ENCODE measurements at places on chromosomes 3 and 15.
A peak's percentile ranks its signal among the peaks of the same experiment; 100 is the strongest.

DNA sequence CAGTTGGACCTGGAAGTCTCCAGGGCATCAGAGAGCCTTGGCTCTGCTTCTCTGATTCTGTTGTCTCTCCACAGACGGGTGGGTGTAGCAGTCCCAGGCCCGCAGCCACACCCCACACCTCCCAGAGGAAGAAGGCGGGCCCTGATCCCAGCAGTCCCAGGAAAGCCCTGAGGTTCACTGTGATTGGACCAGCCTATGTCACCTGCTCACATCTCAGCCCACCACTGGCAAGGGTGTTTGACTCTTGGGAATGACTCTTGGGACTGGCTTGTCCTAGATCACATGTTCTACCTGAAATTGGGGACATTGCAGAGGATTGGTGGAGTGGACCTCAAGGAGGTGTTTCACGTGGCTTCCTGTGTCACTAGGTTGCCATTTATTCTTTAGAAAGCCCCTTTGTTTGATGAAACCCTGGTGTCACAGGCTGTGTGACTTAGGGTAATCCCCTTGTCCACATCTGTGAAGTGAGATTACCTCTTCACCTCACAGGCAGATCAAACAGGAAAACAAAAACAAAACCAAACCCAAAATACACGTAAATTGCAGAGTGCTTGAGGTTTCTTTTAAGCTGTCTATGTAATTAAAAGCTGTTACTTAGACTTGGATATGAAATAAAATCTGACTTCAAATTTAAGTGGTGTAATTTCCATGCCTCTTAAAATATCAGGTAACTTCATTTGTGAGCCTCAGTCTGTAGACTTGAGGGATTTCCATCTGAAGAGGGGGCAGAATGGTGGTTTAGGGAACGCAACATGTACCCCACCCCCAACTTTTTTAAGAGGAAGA is 26.7 kb downstream of the FLNB start:
- no peak for DNase-seq

DNA sequence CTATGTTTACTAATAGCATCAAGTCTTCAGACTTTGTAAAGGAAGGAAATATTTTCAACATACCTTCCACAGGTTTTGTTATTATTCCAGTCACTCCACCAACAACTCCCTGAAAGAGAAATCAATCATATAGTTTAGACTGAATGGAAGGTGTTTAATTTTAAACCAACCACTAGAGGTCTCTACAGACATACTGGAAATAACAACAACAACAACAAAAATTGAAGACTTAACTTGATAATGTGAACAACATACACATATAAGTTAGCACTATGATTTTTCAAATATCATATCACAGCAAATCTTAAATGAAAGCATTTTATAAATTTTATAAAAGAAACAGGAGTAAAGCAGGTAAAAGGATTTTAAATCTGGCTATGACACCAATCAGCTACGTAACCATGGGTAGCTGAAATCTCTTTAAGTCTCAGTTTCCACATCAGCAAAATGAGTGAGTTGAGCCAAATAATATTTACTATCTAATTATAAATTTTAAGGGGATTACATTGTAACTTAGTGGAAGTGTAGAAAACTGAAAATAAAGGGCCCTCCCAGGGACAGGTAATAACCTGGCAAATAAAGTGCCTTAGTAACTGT is 188.2 kb downstream of the VPS13C start:
- no peak for DNase-seq

- DNase-seq = no peak
Measured at GRCh38 chr3:53939813-53940212, 48.2 kb upstream of the SELENOK start.

DNA sequence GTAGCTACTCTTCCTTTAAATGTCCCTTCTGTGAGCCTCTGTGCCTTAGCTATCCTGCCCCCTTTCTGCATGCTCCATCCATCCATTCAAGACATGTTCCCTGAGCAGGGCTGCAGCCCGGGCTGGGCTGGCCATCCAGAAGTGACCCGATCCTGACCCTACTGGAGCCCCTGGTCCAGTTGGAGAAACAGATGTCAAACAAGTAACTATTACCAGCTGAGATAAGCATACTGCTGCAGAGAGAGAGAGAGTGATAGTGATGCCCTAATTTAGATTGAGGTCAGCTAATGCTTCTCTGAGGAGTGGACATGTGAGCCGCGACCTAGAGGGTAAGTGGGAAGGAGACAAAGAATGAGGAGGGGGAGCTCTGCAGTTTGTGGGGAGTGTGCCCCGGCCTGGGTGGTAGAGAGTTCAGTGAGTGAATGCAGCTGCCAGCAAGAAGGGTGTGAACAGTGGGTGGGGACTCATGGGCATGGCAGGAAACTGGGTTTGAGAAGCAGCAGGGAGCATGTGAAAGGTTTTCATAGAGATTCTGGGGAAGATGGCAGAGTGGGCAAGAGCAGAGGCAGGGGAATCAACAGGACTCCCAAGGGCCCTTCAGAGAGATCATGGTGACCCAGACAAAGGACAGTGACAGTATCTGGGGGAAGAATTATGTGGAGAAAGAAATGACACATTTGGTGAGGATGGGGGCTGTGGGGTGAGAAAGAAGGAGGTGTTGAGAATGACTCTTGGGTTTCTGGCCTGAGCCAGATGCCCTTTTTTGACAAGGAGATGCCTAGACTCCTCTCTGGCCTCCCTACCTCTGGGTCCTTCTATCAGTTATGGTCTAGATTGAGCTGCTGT is 44.9 kb downstream of the CHCHD6 start:
- no peak for DNase-seq

DNA sequence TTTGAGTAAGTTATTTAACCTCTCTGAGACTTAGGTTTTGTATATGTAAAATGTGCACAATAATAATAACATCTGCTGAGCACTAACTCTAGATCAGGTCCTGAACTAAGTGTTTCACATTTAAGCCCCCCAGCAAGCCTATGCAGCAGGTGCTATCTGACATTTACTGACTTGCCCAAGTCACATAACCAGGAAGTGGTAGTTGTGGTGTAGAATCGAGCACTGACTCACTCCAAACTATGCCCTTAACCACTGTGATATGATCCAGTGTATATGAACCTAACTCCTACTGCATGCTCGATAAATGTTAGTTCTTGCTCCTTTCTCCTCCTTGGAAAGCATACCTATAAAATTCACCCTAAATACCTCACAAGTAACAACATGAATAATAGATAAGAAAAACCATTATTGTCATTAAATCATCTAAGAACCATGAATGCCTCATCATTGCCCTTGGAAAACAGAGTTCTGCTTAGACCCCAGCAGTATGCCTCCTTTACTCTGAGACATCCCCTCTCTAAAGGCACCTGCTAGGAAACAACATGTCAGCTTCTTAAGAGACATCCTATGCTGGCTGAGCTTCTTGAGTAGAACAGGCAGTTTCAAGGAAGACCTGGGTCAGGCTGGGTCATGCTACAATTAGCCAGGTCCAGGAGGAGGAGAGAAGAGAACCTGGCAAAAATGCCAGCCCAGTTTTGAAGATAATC is 3.0 kb upstream of the SHC4 start:
- no peak for DNase-seq

DNA sequence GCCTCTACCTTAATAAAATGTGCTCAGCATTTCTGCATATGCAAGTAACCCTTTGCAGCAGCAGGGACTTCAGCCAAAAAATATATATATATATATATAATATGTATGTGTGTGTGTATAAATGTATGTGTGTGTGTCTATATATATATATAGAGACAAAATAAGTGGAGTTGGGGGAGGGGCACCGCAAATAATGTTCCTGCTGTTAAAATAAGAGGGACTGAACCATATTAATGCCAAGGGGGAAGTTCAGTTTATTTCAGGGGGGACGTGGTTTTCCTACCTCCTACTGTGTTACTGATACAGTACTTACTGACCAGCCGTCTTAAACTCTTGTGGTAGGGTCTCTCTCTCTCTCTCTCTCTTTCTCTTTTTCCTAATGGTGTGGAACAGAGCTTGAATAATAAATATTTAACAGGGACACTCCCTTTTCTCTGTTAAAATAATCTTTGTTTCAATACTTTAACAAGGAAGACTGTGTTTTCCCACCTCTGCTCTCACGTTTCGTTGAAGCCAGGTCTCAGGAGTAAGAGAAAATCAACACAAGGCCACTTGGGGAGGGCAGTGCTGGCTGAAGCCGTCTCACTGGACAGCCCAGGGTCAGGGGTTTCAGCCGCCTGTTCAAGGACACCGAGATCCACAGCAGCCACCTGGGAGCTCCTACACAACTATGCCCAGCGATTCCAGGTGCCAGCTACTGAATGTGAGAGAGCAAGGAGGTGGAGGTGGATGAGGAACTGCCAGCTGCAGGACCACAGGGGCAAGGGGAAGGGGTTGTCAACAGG is 42.8 kb upstream of the ADAMTSL3 start:
- no peak for DNase-seq

- DNase-seq = no peak
Measured at GRCh38 chr3:65848024-65848423, 190.7 kb downstream of the MAGI1 start.

GRCh38 chr15:90829942-90830440 is 38.4 kb upstream of the FURIN start:
- peak; percentile 27 for DNase-seq

DNA sequence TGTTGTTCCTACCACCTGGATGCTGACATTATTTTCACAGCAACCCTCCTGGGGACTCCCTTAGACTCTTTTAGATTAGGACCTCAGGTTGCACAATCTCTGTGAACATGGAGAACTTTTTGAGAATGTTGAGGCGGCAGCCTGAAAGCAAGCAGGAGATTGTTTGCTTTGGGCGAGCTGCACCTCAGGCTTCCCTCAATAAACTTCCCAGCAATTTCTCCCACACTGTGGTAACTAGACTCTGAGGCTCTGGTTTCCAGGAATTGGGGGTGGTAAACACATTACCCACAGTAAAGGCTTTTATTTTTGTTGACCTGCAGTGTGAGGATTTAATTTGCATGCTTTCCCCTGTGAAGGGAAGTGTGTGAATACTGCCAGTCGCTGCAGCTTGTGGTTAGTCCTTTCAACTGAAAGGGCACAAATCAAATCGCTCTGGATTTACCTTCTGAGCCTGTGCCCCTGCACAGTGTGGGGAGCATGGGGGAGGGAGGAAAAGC is 35.2 kb upstream of the SIAH2 start:
- DNase-seq = no peak

DNA sequence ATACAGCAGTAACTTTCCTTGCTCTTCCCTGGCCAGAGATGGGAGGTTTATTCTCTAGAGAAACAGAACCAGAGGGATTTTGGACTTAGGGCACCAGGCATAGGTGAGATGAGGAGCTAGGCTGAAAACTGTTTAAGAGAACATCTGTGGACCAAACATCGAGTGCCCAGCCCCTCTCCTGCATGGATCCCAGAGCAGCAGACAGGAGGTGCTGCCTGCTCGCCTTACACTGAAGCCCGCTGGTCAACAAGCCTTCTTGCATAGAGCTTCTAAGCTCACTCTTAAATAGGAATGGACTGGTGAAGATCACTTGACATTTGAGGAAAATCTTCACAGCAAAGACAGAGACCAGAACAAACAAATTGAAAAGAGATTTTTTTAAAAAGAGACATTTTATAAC is 41.2 kb downstream of the PARP15 start:
- no peak for DNase-seq

- DNase-seq = no peak
Measured at GRCh38 chr3:72625602-72626337, 222.5 kb downstream of the SHQ1 start.

GRCh38 chr3:98745718-98746117 is 17.4 kb upstream of the ST3GAL6 start:
- no peak for DNase-seq

GRCh38 chr3:169103951-169104941 is 559.3 kb downstream of the MECOM start:
- no peak for DNase-seq

DNA sequence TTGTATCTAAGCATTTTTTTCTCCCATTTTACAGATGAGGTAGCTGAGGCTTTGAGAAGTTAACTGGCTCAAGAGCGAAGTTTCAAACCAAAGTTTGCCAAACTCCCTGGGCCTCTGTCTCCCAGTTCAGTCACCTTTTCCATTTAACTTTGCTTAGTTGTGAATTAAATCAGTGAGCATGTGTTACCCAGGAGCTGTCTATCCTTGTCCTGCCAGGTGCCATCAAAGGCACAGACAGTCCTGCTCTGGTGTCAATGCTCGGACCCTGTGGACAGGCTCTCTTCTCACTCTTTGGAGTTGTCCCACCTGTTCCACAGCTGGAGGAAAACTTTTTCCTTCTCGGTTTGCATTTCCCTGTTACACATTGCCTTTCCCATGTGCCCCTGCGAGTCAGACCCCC is 8.6 kb downstream of the EPHB1 start:
- DNase-seq = no peak

- DNase-seq = no peak
Measured at GRCh38 chr3:132549890-132550578, 47.0 kb upstream of the ACKR4 start.

DNA sequence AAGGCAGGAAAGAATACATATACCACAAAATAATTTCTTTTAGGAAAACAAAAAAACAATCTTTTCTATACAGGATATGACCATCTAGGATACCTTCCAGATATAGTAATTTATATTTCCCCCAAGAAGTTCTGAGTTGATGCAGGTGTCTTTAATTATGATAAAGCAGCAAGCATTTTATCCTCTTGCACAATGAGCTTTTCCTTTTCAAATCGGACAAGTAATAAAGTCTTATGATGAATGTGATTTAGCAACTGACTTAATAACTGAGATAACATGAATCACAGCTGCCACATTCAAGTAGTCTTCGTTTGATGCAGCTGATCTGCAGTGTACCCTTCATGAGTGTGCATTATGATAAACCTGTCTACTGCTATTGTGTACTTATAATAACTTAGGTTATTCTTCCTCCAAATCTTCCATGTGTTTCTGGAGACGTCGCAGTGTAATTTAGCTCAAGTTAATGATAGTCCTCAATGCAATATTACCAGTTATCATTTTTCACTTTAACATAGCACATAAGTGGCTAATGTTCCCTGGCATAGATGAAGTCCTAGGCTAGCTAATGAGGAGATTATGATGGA is 260.3 kb upstream of the MRPL3 start:
- no peak for DNase-seq

DNA sequence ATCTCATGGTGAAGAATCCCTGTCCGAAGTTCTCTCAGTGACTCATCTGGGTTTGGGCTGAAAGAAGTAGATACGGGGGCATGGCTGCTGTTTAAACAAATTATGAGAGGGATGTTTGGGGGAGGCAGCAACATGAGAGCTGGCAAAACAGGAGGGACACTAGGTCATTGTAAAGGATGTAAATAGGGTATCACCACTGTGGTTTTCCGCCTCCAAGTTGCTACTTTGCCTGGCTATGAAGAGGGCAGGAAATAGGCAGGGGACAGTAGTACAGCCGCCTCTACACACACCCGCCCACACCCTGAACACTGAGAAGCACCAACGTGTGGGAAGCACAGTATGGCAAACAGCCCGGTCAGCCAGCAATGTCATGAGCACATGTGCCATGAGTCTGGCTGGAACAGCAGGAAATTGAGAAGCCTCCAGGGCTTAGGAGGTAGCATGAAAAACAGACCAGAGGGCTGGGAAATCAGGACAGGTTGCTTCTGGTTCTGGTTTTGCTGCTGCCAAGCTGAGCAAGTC is 17.1 kb downstream of the HEXA start:
- DNase-seq = no peak

GRCh38 chr3:178202194-178202593 is 334.0 kb upstream of the KCNMB2 start:
- DNase-seq = no peak
